ENCODE measurements at places on chromosomes 4 and X.

DNA sequence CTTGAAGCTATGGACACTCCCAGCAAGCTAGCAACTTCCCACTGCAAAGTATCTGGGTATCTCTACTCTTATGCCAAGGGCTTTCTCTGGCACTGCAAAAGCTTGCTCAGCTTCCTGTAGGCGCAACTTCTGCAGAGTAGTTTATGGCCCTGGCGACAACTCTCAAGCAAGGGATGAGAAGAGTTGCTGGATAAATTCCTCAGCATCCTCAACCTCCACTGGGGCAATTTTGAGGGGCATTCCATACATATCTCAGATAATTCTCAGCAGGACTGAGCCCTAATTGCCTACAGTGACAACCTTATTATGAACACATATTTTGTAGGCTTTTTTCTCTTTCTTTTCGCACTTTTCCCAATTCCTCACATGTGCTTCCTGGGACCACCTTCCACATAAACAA is 31.2 kb upstream of the TAB3 start:
- no peak for DNase-seq

GRCh38 chr4:140099983-140100382 is 54.0 kb downstream of the MAML3 start:
- no peak for DNase-seq

DNA sequence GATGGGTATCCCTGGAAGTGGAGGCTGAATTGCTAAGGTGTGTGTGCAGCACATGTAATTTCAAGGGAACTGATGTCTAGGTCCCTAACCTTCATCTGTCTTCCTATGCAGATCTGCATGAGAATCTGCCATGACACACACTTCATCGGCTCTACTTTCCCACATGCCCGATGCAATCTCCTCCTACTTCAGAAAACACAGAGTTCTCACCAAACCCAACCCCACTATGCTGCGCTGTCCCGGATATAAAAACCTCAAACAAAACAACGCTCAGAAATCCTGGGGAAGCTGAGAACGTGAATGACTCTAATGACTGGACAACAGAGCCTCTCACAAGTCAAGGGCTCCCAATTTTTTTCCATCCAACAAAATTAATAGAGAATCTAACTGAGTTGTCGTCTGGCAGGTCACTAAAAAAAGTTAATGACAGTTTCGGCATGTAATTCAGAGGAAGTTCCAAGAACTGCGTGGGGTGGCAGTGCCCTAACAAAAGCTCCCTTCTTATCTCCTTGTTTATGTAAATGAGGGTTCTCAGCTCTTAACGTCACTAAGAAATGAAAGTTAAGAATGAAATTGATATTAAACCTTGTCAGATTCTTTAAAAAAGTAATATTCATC is 39.0 kb downstream of the STX18 start:
- DNase-seq: no peak

DNA sequence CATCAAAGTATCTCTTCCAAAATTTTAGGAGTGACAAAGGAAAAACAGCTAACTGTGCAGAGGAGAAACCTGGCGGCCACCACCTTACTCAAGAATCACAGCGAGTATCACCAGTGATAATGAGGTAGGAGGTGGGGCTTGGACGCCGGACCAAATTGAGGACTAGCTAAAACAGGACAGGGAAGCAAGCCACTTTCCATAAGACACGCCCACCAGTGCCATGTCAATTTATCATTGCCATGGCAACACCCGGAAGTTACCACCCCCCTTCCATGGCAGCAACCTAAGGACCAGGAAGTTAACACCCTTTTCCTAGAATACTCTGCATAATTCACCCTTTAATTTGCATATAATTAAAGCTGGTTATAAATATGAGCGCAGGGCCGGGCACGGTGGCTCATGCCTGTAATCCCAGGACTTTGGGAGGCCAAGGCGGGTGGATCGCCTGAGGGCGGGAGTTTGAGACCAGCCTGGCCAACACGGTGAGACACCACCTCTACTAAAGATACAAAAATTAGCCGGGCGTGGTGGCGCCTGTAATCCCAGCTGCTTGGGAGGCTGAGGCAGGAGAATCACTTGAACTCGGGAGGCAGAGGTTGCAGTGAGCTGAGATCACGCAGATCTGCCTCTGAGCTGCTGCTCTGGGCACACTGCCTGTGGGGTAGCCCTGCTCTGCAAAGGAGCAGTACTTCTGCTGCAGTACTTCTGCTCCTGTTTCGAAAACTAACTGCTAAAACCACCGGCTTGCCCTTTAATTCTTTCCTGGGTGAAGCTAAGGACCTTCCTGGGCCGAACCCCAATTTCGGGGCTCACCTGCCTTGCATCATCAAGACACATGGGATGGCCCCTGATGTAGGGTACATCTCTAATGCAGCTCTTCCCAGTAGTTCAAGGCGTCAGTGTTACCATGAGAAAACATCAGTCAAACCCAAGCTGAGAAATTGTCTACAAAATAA is 116.7 kb downstream of the HMX1 start:
- no peak for DNase-seq

DNA sequence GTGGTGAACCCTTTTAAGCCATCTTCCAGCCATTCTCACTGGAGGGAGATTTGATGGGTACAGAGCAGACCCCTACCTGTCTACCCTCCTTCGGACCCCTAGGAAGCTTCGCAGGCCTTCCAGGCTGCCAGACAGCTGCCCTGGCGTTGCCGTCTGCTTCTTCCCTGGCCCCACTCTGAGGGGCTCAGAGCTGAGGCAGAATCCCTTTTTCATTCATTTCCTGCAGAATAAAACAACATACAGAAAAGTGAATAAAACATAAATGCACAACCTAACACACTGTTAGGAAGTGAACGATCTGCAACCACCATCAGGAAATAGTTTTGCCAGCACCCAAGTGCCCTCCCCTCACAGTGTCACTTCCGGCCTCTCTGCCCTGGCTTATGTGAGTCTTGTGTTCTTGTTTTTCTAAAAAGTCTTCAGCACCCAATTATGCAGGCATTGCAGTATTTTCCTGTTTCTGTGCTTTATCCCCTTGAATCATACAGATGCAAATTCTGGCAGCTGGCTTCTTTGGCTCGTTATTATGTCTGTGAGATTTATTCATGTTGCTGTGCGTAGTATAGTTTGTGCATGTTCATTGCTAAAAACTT is 5.6 kb upstream of the ADD1 start:
- peak; percentile 72 for DNase-seq

DNA sequence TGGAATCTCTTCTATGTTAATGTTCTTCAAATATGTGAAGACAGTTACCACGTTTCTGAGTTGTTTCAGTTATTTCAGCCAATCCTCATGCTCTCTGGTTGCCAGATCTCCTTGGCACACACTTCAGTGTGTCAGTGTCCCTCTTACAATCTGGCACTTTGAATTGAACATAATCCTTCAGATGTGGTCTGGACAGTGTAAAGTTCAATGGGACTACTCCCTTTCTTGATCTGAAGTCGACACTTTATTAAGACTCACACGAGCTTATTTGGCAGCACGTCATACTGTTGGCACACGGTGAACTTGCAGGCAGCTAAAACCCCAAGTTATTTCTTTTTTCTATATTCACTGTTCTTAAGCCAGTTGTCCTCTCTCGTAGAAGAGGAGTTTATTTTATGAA is 28.2 kb downstream of the ARSJ start:
- no peak for DNase-seq

DNA sequence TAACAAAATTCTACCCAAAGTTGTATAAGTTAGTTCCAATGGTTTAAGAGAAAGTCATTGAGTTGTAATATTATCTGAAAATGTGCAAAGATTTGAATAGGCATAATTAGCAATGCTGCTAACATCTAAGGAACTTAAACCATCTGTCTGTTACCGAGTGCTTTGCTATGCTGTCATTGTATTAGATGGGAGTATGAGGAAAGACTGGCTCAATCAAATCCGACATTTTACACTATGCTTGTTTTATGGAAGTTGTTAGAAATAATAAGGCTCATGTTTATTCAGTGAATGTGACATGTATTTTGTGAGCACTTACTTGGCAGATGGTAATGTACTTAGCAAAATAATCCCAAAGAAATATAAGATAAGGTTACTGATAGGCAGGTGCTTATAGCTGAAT is 1715.1 kb downstream of the PCDH7 start:
- no peak for DNase-seq

- no peak for DNase-seq
Observed at GRCh38 chr4:101103381-101104142, 243.8 kb downstream of the PPP3CA start.

DNA sequence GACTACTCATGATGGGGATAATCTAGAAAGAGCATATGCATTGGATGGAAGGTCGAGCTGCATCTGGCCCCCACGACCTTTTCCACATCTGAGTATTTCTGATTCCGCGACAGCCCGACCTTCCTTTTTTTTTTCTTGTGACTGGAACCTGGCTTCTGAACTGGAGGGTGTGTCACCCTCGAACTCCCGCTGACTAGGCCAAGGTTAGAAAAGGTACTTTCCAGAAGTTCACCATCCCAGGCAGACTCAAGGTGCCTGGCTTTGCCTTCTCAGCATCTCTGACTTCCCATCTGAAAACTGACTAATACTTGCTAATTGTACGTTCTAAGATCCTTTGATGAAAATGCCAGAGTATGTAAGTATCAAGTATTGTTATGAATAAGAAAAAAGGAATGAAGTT is 49.3 kb upstream of the CD40LG start:
- no peak for DNase-seq

GRCh38 chr4:185238215-185238681 is 28.9 kb downstream of the SNX25 start:
- no peak for DNase-seq

DNA sequence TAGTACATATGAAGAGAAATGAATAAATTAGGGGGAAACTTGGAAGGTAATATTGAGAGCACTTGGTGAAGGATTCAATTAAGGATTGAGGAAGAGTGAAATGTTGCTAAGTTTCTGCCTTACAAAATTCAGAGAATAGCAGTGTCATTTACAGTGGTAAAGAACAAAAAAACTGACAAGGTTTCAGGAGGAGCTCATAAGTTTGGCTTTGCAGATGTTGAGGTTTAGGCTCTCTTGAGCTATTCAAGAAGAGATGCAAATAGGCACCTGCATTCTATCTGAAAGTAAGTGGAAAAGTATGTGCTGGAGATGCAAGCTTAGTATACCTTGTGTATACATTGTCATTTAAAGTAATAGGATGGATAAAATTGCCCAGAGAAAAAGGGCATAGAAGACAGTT is 22.3 kb upstream of the EMCN start:
- no peak for DNase-seq

- DNase-seq: no peak
Observed at GRCh38 chr4:131470360-131470759, 1678.7 kb upstream of the PCDH10 start.

GRCh38 chr4:77662396-77662795 is 56.8 kb downstream of the CXCL13 start:
- DNase-seq: no peak

DNA sequence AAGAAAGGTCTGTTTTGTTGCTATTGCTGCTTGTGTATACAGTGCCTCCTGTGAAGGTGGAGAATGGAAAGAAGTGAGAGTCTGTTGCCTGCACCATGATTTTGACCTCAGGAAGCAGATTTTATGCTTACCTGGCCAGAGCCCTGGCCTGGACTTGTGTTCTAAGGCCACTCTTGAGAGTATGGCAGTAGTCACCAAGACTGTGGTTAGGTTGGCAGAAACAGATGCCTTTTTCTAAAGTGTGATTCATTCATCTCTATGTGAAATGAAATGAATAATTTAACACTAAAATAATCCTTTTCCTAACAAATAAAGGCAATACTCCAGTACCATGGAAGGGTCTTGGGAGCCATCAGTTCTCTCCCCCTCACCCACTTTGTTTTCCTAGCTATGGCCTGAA is 161.8 kb downstream of the DCLK2 start:
- no peak for DNase-seq

DNA sequence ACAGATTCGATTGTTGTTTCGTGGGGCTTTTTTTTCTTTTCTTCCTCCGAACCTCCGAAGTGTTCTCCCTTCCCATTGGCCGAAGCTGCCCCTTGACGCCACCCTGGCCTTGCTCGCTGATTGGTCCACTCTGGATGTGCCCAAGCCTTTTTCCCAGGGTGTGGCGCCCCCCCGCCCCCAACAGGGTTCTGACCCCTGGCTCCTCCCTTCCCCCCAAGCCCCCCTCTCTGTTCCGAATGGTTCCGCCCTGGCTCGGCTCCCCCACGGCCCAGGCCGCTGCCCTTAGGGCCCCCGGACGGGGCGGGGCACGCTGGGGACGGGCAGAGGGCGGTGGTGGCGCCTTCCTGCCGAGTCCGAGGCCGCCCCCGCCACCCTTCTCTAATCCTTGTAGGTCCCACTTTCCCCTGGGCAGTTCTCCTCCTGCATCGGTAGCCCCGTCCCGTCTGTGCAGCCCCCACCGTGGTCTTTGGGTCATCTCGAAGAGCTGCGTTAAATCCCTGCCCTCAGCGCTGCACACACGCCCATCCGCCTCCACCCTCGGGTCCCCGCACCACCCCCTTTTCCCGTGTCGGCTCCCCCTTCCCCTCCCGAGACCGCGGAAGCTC is 25.5 kb downstream of the UTP14A start:
- DNase-seq: peak; percentile 56

GRCh38 chr4:47836641-47837093 is 1.2 kb downstream of the CORIN start:
- peak; percentile 42 for DNase-seq

DNA sequence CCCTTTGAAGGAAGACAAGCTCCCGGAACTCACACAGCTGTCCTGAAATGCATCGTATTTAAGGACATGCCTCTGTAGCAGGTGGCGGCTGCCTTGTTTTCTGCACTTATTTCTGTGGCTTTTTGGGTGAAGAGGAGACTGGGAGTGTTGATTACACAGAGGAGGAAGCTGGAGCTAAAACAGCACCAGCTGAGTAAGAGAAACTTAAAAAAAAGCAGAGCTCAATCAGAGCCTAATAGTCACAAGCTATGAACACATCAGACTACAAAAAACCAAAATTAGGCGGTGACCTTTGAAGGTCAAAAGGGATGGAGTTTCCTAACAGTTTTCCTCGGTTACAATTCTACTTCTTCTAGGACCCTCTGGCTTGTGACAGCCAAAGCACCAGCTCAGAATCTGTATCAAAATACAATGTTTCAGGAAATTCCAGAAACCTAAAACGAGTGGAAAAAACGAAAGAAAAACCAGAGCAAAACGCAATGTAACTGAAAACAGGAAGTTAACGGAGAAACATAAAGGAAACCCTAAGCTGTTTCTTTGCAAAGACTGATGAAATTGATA is 13.5 kb downstream of the PRKX start:
- no peak for DNase-seq

Data from activated gamma-delta T cell treated with Interleukin-2 at 50 U/mL for 16 hours (primary cell).